Liver (tissue), 10 donors: ENCODE measurements at places on chromosomes 7 and 10.

- no peak overlapping the region for H3K27ac ChIP-seq
- no peaks in the 10 kb centered on the region for H3K36me3 ChIP-seq
- H3K27me3 ChIP-seq: no peaks in the 10 kb centered on the region
Observed at GRCh38 chr7:103715376-103716120, 269.5 kb upstream of the SLC26A5 start.

DNA sequence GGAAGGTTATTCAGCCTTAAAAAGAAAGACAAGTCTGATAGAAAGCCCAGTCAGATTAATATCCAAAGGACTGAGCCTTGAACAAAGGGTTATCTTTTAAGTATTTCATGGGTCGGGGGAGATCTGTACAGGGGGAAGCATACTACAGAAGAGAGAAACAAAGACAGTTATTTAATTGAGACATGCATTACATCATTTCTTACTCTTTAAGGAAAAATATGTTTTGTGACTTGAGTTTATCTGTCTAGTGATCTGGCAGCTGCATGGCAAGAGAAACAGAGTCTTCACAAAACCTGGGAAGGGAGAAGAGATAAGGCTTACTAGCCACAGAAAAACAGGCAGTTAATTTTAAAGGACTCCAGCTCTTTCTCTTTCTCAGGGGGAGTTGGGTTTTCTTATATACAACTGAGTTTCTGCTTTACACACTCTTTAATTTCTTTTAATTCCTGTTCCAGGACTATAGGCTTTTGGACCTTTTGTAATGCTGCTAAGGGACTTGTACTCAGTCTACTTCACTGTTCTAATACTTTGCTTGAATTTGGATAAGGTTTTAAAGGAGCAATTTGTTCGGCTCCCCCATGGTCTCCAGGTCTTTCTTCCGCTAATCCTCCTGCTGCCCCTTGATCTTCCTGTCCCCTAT is 20.9 kb upstream of the CYP3A43 start:
- H3K27ac ChIP-seq: no peak overlapping the region
- no peaks in the 10 kb centered on the region for H3K27me3 ChIP-seq
- H3K36me3 ChIP-seq: no peaks in the 10 kb centered on the region
- no peaks in the 10 kb centered on the region for H3K4me1 ChIP-seq
- no peak overlapping the region for H3K4me3 ChIP-seq

GRCh38 chr10:51861051-51861450 is 161.7 kb upstream of the CSTF2T start:
- no peaks in the 10 kb centered on the region for H3K27me3 ChIP-seq
- no peak overlapping the region for H3K27ac ChIP-seq
- H3K4me3 ChIP-seq: no peak overlapping the region
- no peaks in the 10 kb centered on the region for H3K36me3 ChIP-seq
- H3K4me1 ChIP-seq: no peaks in the 10 kb centered on the region
- no peak for DNase-seq

DNA sequence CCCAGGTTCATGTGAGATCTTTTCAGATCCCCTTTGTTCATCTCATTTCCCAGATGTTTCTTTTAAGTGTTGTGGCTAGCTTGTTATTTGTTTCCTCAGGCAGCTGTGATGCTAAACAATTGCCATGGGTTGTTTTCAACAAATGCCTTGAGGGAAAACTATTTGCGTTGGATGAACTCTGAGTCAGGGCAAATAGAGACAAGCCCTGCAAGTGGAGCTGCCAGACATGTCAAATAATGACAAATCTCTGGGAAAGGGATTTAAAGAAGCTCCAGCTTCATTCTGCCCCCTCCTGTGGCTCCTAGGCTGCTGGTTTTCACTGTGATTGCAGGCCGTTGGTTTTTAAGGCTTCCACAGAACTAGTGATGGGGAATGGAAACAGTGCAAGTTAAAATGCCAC is 272.4 kb upstream of the SP8 start:
- no peak overlapping the region for H3K27ac ChIP-seq
- H3K4me3 ChIP-seq: no peak overlapping the region
- H3K4me1 ChIP-seq: no peaks in the 10 kb centered on the region

GRCh38 chr10:103502849-103503660 is 9.6 kb downstream of the NEURL1 start:
- no peaks in the 10 kb centered on the region for H3K27me3 ChIP-seq
- no peaks in the 10 kb centered on the region for H3K36me3 ChIP-seq
- H3K4me1 ChIP-seq: no peaks in the 10 kb centered on the region
- H3K27ac ChIP-seq: no peak overlapping the region
- DNase-seq: no peak

GRCh38 chr7:94973844-94974243 is 66.5 kb downstream of the PPP1R9A start:
- H3K36me3 ChIP-seq: no peaks in the 10 kb centered on the region
- no peak for DNase-seq
- no peak overlapping the region for H3K27ac ChIP-seq

DNA sequence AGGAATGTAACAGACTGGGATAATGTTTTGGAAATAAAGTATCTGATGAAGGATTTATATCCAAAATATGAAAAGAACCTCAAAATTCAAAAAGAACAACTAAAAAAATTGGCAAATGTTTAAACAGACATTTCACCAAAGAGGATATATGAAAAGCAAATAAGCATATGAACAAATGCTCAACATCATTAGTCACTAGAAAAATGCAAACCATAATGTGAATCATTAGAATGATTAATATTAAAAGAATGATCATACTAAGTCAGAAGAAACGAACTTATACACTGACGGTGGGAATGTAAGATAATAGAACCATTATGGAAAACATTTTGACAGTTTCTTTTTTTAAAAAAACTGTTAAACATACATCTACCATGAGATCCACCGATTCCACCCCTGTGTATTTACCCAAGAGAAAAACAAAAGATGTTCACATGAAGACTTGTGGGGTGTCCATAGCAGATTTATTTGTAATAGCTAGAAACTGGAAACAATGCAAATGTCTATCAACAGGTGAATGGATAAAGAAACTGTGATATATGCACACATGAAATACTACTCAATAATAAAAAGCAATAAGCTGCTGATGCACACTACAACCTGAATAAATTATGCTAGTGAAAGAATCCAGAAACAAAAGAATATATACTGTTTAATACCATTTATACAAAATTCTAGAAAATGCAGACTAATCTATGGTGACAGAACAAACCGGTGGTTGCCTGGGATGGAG is 35.7 kb downstream of the PRKG1 start:
- no peaks in the 10 kb centered on the region for H3K36me3 ChIP-seq
- H3K4me1 ChIP-seq: no peaks in the 10 kb centered on the region
- H3K27ac ChIP-seq: no peak overlapping the region

DNA sequence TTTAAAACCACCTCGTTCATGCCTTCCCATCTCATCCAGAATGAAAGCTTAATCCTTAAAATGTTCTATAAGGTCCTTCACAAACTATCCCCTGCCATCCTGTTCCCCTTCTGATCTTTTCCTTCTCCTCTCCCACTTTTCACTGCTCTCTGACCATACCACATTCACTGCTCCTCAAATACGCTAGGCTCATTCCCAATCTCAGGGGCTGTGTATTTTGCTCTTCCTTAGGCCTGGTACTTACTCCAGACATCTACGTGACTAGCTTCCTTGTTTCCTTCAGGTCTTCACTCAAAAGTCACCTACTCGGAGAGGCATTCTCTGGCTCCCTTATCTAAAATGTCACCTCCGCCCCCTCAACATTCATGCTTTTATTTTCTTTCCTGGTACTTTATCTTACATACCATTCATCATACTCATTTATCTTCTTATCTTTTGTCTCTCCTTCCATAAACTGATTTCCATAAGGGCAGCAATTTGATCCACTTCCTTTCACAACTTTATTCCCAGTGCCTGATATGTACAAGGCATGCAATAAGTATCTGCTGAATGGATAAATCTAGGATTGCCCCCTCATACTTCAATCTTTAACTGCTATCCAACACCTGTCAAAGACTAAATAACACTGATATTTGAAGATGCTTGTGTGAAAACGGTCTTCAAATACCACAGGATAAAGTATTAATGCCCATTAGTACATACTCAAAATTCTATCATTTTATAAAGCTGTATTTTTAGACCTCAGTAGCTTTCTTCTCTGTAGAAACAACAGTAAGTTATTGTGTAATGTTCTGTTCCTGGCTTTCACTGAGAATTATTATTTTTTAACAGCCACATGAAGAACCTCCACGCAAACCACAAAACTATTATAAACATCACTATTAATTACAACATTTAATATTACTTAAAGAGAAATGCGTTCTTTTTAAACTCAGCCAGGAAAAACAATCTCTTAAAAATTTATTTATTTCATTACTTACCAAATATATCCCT is 27.0 kb downstream of the JMJD1C start:
- no peaks in the 10 kb centered on the region for H3K36me3 ChIP-seq
- peaks cover 29% of the 10 kb centered on the region for H3K4me1 ChIP-seq
- H3K4me3 ChIP-seq: no peak overlapping the region
- no peak for DNase-seq
- H3K27ac ChIP-seq: no peak overlapping the region

- no peaks in the 10 kb centered on the region for H3K4me1 ChIP-seq
- H3K36me3 ChIP-seq: no peaks in the 10 kb centered on the region
- H3K4me3 ChIP-seq: no peak overlapping the region
- H3K27me3 ChIP-seq: no peaks in the 10 kb centered on the region
- DNase-seq: no peak
- no peak overlapping the region for H3K27ac ChIP-seq
Observed at GRCh38 chr7:130838738-130839137, 104.7 kb upstream of the KLF14 start.

GRCh38 chr10:128035557-128035973 is 90.7 kb downstream of the MKI67 start:
- no peaks in the 10 kb centered on the region for H3K27me3 ChIP-seq
- no peaks in the 10 kb centered on the region for H3K4me1 ChIP-seq
- no peaks in the 10 kb centered on the region for H3K36me3 ChIP-seq
- no peak overlapping the region for H3K27ac ChIP-seq
- no peak overlapping the region for H3K4me3 ChIP-seq

GRCh38 chr10:126570621-126571602 is 99.6 kb downstream of the C10orf90 start:
- no peak overlapping the region for H3K27ac ChIP-seq
- H3K36me3 ChIP-seq: no peaks in the 10 kb centered on the region
- H3K4me1 ChIP-seq: no peaks in the 10 kb centered on the region
- H3K4me3 ChIP-seq: no peak overlapping the region
- no peak for DNase-seq
- H3K27me3 ChIP-seq: no peaks in the 10 kb centered on the region

DNA sequence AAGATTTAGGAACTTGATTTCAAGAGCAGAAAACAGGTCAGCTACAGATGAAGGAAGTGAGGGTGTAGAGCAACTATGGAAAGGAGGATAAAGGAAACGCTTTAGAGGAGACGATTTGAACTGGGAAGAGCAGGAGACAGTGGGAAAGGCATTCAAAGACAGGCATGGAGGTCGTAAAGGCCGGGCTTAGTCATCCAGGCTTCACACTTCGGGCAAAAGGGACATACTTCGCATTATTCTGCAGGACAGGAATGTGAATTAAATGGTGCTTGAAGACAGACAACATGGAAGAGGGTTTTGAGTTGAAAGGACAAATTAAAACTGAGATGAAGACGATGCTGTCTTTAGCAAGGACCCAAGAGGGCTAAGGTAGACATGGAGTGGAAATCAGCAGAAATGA is 8.1 kb downstream of the FAM171A1 start:
- no peaks in the 10 kb centered on the region for H3K4me1 ChIP-seq
- H3K27ac ChIP-seq: no peak overlapping the region

DNA sequence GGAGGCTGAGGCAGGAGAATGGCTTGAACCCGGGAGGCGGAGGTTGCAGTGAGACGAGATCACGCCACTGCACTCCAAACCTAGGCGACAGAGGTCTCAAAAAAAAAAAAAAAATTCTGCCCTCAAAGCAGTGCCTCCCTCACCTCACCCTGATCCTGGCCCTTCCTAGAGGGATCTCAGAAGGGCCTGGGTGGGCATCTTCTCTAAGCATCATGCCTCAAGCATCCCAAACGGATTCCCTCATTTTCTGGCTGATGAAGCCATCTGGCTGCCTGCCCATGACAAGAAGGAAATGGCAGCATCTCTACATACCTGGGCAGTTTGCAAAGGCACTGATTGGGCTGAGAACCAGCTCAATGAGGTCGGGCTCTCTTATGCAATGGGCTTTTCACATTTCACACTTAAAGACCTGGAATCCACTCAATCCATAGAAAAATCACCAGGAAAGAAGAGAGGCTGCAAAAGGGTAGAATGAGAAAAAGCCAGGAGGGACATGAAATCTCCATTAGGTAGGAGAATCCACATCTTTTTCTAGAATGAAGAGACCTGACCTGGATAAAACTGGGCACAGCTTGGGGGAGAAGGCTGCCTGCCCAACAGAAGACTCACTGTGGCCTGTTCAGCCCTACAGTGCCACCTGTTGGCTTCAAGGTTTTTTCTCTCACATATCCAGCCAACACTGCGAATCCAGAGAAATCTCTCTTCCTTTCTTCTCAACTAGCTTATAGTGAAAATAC is 48.1 kb downstream of the PDLIM1 start:
- no peaks in the 10 kb centered on the region for H3K27me3 ChIP-seq
- peaks cover 30% of the 10 kb centered on the region for H3K36me3 ChIP-seq
- H3K27ac ChIP-seq: no peak overlapping the region
- no peak overlapping the region for H3K4me3 ChIP-seq
- H3K4me1 ChIP-seq: peaks cover 3% of the 10 kb centered on the region

DNA sequence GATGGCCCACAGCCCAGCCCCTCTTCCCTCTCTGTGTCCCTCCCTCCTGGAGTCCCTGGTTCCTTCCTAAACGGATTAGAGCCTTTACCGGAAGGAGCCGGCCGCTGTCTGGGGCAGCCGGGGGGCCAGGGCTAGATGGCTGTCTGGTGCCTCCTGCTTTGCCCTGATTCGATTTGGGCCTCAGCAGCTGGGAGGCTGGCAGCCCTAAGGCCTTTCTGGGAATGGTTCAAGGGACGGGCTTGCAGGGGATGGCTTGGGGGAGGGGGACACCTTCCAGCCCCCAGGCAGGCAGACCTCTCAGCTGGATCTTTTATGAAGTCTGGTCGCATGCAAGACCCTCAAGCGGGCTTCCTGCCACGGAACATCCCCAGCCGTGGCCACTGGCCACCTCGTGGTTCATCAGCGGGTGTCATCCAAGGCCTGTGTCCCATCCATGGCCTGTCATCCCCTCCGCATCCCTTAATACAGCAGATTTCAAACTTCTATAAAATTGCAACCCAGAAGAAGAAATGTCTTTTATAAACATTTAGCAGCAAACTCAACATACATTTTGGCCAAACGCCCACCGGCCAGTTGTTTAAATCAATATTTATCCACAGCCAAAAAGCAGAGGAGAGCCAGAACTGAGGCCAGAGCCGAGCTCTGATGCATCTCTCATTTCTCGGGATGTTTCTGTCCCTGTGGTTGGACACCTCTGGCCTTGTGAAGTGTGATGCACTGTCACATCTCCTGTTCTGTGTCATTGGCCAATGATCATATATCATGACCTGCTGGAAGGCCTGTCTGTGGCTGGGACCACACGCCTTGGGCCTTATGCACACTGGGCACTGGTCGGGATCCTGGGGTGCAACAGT is 52.0 kb downstream of the GTF2IRD1 start:
- H3K27ac ChIP-seq: no peak overlapping the region
- DNase-seq: no peak

GRCh38 chr10:89093728-89094127 is 103.1 kb downstream of the FAS start:
- H3K27ac ChIP-seq: no peak overlapping the region
- no peaks in the 10 kb centered on the region for H3K36me3 ChIP-seq

DNA sequence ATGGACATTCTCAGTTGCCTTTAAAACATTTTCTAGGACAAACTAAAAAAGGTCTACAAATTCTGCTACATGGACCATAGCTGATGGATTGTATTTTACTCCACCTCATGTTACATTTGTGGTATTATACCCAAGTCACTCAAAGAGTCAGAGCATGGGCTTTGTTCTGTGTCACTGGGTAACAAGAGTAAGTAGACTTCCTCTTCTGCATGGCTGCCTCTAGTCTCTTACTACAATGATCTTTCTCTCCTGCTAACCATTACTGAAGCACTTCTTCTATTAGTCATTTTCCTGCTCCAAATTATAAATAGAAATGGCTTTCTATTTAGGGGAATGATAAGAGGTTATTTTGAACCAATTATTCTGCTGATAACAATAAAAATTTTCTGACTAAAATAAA is 727.4 kb upstream of the NRP1 start:
- H3K4me3 ChIP-seq: no peak overlapping the region
- H3K27me3 ChIP-seq: no peaks in the 10 kb centered on the region
- no peak overlapping the region for H3K27ac ChIP-seq
